ENCODE measurements at places on chromosomes 5 and 9.

- DNase-seq, result no peak
Measured at GRCh38 chr9:109315480-109316206, 5.2 kb downstream of the EPB41L4B start.

- DNase-seq, result no peak
Measured at GRCh38 chr9:35920051-35920620, 10.8 kb downstream of the SPAAR start.

DNA sequence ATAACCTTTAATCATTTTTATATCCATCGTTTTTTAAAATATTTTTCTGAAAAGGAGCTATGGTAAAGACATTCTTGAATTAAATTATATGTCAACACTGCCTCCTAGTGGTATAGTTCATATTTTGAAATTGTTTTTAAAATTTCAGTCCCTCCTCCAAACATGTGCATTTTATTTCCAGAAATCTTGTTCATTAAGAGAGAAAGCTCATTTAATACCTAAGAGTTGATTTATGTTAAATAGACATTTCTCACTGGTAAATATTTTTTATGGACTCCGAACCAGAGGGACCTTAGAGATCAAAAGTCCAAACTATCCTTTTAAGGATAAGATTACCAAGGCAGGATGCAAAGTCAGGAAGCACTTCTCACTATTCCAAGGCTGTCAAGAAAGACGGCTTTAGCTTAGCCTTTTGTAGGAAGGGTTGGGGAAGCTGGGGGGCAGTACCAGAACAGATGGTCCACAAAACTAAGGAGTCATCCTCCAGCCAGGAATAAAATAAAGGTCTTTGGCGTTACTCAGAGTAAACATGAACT, 21.6 kb downstream of the BHMT start:
- peak; percentile 43 for DNase-seq

GRCh38 chr5:133106761-133107572, 55.2 kb downstream of the HSPA4 start:
- no peak for DNase-seq

DNA sequence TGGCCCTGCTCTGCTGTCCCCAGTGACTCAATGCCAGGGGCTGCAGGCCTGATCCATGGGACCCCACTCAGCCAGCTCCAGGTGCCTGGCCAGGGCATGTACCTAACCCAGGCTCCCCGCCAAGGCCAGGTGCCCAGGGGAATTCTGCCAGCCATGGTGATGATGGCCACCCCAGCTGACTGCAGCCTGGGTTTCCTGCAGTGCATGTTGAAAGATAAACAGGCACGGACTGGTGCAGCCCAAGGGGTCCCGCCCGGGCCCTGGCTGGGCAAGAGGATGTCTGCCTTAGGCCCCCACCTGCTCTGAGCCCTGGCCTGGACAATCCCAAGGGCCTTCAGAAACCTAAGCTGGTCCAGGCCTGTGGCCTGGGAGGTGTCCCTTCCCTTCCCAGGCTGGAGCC, 1.2 kb downstream of the ABCA2 start:
- DNase-seq, result no peak

GRCh38 chr5:77329664-77330430, 119.4 kb downstream of the PDE8B start:
- no peak for DNase-seq

DNA sequence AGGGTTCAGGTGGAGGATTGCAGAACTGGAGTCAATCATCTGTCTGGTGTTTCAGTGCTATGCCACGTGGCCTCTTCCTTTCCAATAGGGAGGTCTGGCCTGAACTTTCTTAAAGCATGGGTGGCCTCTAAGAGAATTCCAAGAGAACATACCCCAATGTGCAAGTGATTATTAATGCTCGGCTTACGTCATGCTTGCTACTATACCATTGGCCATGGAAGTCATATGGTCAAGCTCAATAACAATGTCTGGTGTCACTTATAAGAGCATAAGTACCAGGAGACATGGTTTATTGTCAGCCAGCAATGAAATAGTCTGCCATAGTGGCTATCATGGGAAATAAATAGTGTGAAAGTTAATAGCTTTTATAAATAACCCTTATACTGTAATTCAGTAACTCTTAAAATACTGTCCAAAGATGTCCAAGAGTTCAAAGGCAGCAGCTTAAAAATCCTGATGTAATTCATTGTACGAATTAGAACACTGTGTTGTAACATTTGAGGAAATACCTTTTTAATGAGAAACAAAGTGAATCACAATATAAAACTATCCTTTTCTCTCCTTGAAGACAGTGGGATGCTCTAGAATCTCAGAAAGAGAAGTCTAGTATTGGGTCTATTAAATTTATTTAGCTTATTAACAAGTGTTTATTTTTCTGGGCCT, 355.4 kb upstream of the PRR16 start:
- DNase-seq, result no peak

GRCh38 chr9:3879315-3879714, 353.5 kb upstream of the RFX3 start:
- DNase-seq, result peak; percentile 37

- DNase-seq, result peak; percentile 6
Measured at GRCh38 chr9:115118879-115119218, 892 bp upstream of the TNC start.

DNA sequence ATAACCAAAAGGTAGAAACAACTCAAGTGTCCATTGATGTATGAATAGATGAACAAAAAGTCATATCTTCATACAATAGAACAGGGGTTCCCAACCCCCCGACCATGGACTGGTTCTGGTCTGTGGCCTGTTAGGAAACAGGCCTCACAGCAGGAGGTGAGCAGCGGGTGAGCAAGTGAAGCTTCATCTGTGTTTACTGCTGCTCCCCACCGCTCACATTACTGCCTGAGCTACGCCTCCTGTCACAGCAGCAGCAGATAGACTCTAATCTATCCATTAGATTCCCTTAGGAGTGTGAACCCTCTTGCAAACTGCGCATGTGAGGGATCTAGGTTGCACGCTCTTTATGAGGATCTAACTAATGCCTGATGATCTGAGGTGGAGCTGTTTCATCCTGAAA, 478.0 kb downstream of the BRINP1 start:
- no peak for DNase-seq

GRCh38 chr5:136094913-136095641, 37.6 kb upstream of the SMAD5 start:
- peak; percentile 76 for DNase-seq

DNA sequence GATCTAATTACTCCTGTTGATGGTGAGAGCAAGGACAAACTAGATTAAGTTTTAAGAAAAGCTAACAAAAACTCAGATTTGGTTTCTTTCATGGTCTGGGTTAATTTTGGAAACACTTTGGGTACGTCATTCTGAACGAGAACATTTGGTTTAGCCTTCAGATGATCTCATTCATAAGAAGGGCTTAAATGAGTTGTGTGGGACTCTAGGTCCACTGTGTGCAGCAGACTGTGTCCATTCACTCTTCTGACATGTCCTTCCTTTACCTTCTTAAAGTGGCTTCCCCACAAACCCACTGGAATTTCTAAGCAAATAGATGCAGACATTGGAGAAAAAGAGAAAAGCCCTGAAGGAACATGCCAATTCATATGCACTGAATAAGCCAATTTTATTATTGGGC, 96.8 kb downstream of the FBXO4 start:
- no peak for DNase-seq

GRCh38 chr5:150778517-150779396, at the start of gene SMIM3:
TSS of gene SMIM3 (plus strand) at chr5:150778757. CDS start at chr5:150795441, 16,684 bp downstream.
- peak; percentile 64 for DNase-seq

Measured in NCI-H510A treated with DMSO at 0.1 percent for 48 hours (cell line).